ENCODE measurements at places on chromosomes 11 and 22. TPM values are rescaled to one million over a fixed set of nuclear protein-coding genes. Genes with fewer than 3 reads are reported as not detected.

Gene IRAG1
- 0.03 TPM for total RNA-seq

Gene SLC22A25
- not detected for total RNA-seq

Gene KBTBD3
- 0.77 TPM for total RNA-seq

Gene RGL4
- not detected for total RNA-seq

Gene DDI1
- total RNA-seq: not detected

Gene FZD4
- total RNA-seq: 1.3 TPM

Gene ALDH3B2
- total RNA-seq: not detected

Gene MS4A7
- total RNA-seq: not detected

Gene TXNRD2
- 45.1 TPM for total RNA-seq

Gene PRR33
- not detected for total RNA-seq

Gene CDKN1C
- 10.0 TPM for total RNA-seq

Gene ALX4
- 1.9 TPM for total RNA-seq

Gene KRTAP5-9
- total RNA-seq: not detected

Gene APOA4
- total RNA-seq: not detected

Gene SYCE3
- 0.22 TPM for total RNA-seq

Gene C11orf16
- total RNA-seq: not detected

Gene RBFOX2
- total RNA-seq: 25.5 TPM

Gene SMDT1
- 40.7 TPM for total RNA-seq

Gene MPEG1
- not detected for total RNA-seq

Gene KCNK4
- total RNA-seq: not detected

Gene MUC5AC
- total RNA-seq: 0.95 TPM

Gene OR10S1
- not detected for total RNA-seq

Gene OR8A1
- total RNA-seq: not detected

Gene RHBDD3
- total RNA-seq: 27.1 TPM

Gene BBOX1
- not detected for total RNA-seq

Gene CHRNA10
- total RNA-seq: 1.1 TPM

Gene NAALADL1
- total RNA-seq: not detected

Gene GAL3ST1
- total RNA-seq: 10.9 TPM

Gene CALCA
- not detected for total RNA-seq

Gene ISX
- not detected for total RNA-seq

Gene CCDC188
- not detected for total RNA-seq

Gene PRMT3
- 28.9 TPM for total RNA-seq

Gene RPS3
- total RNA-seq: 4,554 TPM

Gene DEFB131B
- total RNA-seq: not detected

Gene PDXP
- total RNA-seq: 15.7 TPM

Gene AIFM3
- 3.2 TPM for total RNA-seq

Gene TTLL12
- total RNA-seq: 26.1 TPM

Gene APOL5
- not detected for total RNA-seq

Gene SAA4
- total RNA-seq: not detected

Gene VPREB1
- not detected for total RNA-seq

Gene FXYD6
- 0.55 TPM for total RNA-seq

Gene CD151
- 840 TPM for total RNA-seq
